ENCODE measurements at places on chromosomes 2 and 18.

- DNase-seq = no peak
Measured at GRCh38 chr2:111691164-111691875, 192.7 kb downstream of the ANAPC1 start.

DNA sequence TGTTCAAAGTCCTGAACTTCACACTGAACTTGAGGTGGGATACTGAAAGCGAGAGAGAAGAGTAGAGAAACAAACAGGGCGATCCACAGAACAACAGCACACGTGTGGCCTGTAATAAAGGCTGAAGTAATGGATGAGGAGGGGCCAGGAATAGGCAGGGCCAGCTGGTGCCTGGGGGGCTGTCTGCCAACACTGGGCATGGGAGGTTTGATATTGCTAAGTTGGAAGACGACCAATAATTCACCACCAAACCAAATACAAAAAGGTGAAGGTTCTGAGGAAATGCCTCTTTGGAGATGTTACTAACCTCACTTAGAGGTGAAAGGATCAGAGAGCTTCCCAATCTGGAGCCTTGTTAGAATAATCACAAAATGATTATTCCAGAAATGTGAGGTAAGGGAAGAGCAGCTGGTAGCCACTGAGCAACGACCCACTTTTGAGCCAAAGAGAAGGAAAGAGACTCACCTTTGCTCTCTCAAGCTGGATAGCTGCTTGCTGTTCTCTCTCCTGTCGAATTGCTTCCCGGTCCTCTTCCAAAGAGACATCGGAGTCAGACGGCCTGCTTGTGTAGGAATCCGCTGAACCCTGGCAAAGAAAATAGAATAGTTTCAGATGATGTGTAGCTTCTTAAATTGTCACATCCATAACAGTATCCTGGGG lies 54.7 kb upstream of the ARL5A start:
- DNase-seq = no peak

DNA sequence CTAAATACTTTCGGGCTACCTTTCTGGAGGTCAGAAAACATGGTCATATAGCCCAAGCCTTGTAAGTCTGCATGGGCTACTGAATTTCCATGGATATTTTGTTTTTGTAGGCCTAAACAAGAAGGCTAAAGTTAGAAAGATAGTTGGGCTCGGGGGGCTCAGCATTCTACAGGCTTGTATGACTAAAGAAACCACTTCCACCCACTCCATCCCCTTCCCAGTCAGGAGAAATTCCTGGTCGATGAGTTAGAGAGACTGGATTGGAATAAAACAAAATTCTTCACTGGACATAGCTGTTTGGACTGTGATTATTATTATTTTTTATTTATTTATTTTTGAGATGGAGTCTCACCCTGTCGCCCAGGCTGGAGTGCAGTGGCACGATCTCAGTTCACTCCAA lies 539.4 kb upstream of the TNP1 start:
- DNase-seq = no peak

GRCh38 chr2:25453199-25453905 lies 111.6 kb upstream of the DNMT3A start:
- no peak for DNase-seq

GRCh38 chr2:28228434-28228995 lies 164.1 kb upstream of the FOSL2 start:
- DNase-seq = no peak
